ENCODE measurements at places on chromosomes 4 and X.

DNA sequence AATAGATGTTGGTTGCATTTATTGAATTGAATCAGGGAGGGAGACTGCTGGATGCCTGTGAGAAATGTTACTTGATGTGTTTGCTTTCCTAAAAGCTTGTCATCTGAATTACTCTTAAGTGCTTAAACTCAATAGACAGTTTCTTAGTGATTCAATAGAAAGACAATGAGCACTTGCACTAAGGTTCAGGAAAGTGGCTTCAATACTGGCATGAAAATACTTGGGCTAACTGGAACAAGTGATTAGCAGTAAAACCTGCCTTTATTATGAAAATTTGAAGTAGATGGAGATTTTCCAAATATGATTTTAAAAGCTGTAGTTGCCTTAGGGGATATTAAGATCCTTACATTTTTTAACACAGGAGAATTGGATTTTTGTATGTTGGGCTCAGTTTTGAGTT lies 123.3 kb downstream of the RNF150 start:
- no peak for DNase-seq

GRCh38 chrX:30643313-30643821 lies 9.9 kb upstream of the GK start:
- no peak for DNase-seq

DNA sequence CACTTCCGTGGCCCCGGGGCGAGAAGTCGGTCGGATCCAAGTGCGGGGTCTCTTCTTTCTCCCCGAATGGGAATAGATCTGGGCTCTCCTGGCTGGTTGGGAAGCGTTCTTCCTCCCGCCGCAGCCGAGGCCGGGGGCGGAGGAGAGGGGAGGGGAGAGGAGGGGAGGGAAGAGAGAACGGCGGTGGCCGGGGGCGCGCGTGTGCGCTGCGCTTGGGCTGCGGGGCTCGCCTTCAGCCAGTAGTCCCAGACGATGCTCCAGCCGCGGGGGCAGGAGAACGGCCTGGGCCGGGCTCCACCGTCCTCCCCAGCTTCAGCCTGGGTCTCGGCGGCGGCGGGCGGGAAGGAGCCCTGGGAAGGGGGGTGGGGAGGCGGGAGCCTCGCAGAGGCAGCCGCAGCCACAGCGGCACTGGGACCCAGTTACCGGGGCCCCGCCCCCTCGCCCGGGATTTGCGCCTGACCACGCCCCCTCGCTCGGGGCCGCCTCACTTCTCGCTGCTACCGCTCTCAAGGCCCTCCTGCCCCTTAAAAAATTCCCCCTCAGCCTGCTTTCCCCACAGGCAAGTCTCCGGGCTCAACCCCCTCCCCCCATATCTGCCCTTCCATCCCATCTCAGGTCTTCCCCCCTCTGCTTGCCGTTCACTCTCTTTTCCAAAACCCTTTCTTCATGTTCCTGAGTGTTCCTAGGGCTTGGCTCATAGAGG lies at the start of gene FGD1:
Gene FGD1 (minus strand): TSS at position 421 of the 703 bp plus-strand sequence. CDS start 802 bp downstream, outside the sequence.
- DNase-seq = no peak

DNA sequence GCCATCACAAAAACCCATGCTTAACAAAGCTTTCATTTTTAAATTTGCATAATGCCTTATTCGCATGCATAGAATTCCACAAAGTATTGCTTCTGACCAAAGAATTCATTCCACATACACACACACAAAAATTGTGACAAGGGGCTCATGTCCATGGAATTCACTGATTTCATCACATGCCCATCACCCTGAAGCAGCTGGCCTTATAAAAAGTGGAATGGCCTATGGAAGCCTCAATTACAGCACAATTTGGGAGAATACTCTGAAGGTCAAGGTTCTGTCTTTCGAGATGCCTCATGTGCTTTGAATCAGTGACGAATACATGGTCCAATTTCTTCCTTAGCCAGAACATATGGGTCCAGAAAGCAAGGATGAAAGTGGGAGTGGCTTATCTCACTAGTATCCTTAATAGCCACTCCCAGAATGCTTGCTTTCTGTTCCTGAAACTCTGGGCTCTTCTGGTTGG lies 165.7 kb downstream of the KDR start:
- DNase-seq = no peak

- no peak for DNase-seq
Observed at GRCh38 chr4:71692198-71692597, 91.7 kb downstream of the GC start.

DNA sequence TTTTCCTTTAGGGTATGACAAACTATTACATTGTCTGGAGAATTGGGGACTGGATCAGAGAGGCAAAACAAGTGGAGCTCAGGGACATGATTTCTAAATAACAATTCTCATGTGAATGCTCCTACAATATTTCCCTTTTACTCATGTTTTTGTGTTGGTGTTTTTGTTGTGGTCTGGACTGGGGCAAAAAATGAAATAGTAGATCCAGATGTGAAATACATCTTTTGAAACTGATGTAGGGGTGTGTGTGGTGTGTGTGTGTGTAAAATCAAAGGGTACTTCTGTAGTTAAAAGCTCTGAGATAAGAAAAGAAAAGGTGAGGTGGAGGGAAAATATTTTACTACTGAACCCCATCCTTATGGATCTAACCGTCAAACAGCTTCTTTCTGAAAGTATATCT lies 188.4 kb upstream of the RPL34 start:
- no peak for DNase-seq

GRCh38 chr4:5204781-5205180 lies 153.5 kb downstream of the STK32B start:
- no peak for DNase-seq

GRCh38 chrX:38820751-38821150 lies 19.5 kb downstream of the MID1IP1 start:
- no peak for DNase-seq

- DNase-seq = no peak
Observed at GRCh38 chr4:189124149-189124758, 816.4 kb upstream of the FRG1 start.

- DNase-seq = no peak
Observed at GRCh38 chrX:28876408-28876807, 289.2 kb downstream of the IL1RAPL1 start.

GRCh38 chrX:73812256-73812655 lies 249.3 kb downstream of the CHIC1 start:
- no peak for DNase-seq

- DNase-seq = no peak
Observed at GRCh38 chr4:102298716-102299115, 46.6 kb downstream of the SLC39A8 start.

GRCh38 chr4:54067166-54067565 lies 2.8 kb upstream of the CHIC2 start:
- no peak for DNase-seq

DNA sequence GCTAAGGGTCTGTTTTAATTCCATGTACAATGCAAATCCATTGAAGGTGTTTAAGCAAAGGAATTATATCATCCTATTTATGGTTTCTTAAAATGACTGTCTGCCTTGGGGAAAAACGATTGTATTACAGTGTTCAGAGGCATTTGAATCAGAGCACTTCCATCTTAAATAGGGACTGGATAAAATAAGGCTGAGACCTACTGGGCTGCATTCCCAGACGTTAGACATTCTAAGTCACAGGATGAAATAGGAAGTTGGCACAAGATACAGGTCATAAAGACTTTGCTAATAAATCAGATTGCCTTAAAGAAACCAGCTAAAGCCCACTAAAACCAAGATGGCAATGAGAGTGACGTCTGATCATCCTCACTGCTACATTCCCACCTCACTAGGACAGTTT lies 1167.2 kb upstream of the PABPC4L start:
- DNase-seq = no peak

- DNase-seq = no peak
Observed at GRCh38 chr4:95831166-95831565, 8.7 kb upstream of the PDHA2 start.

DNA sequence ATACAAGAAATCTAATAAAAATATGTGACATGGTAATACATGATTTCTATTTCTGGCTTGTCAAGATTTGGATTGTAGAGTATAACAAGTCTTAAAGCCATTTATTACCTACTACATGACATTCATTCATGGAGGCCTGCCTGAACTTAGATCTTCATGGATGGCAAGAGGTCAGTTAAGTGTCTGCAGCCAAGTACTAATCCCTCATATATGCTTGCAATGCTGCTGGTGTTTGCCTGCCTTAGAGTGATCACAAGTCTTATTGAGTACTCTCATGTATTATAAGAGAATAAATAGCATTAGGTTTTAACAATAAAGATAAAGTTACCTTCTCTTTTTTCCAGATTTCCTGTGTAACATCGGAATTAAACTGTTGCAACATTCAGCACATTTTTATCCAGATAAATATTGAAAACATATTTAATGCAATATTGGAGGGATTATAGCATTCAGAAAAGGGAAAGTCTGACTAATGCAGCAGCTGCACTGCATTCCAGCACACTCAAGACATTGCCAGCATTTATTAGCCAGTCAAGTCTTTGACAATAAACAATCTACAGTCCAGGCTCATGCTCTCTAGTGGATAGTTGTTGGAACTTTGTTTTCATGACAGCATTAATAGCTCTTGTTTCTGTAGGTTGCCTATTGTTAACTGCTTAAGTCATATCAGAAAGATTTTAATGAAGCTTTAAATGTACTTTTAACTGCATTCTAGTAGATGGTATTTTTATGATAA lies 737.1 kb downstream of the FAT4 start:
- DNase-seq = no peak

GRCh38 chr4:48503233-48504025 lies 13.4 kb downstream of the ZAR1 start:
- no peak for DNase-seq

DNA sequence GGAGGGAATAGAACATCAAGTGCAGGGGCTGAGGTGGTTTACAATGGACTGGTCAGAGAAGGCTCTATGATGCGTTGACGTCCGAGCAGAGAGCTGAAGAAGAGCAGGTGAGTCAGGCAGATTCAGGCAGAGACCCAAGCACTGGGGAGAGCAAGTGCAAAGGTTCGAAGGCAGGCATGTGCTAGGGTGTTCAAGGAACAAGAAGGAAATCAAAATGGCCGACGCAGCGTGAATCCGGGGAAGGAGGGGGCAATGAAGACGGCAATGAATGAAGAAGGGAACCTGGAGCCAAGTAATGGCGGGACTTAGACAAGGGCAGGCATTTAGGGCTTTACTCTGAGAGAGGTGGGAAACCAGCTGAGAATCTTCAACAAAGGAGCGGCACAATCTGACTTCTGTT lies 56.8 kb upstream of the DCTD start:
- no peak for DNase-seq

DNA sequence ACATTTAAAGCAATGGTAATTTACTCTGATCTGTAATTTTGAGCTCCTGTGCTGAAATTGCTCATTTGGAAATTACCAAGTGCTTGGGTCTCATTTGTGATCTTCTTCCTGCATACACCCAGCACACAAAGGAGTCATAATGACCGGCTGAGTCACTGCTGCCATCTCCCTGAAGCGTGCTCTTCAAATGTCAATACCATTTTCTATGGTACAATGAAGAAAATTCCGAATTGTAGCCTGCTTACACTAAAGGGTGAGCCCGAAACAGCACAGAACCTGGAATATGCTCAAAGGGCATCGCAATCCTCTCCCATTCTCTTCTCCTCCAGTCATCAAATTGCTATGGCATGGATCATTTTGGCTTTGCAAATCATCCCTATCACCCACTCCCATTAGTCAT lies 140.5 kb downstream of the GRIA3 start:
- DNase-seq = no peak

DNA sequence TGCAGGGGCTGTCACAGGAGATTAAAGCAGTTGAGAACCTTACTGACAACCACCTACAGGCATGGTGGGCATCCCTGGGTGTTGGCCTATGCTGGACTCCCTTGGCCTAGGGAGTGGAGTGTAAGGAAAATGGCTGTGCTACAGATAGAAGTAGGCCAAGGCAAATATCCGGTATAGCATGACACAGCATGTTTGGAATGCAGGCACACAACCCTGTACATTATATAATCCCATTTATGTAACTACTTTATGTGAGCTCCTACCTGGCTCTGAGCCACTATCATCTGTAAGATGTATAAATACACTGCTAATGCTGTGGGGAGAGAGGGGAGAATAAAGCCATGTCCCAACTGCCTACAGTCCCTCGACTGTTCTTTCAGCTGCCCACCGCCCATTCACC lies 38.7 kb upstream of the KCTD8 start:
- DNase-seq = no peak

DNA sequence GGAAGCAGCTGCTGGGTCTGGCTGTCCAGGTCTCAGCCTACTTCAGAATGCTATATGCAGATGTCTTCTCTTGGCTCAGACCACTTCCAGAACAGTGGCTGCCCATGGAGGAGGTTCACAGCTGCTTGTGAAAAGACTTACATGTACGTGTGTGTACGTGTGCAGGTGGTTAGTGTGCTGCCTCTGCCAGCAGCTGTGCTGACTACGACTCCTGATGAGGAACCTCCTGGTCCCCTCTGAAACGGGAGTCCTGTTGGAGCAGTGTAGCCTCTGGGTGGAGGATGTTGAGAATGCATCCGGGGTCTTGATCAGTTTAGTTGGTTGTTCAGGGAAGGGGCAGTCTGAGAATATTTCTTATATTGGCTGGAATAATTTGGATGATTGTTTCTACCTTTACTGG lies 155.9 kb upstream of the WDR1 start:
- DNase-seq = no peak

DNA sequence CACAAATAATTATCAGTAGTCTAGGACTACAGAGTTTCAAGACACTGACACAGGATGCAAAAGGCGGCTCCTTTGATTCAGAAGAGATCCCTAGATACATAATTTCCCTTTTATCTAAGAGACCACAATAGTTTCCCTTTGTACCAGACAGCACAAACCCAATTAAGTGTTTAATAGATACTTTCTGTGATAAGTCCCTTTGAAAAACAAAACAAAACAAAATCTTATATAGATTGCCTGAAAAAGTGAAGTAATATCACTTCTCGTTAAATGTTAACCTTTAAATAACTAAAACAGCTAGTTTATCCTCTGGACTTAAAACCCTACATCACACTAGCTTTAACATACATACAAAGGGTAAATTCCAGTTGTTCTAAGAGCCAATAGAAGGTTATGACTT lies 49.9 kb downstream of the APBB2 start:
- no peak for DNase-seq

GRCh38 chrX:68072041-68072440 lies 361.3 kb downstream of the OPHN1 start:
- DNase-seq = no peak

DNA sequence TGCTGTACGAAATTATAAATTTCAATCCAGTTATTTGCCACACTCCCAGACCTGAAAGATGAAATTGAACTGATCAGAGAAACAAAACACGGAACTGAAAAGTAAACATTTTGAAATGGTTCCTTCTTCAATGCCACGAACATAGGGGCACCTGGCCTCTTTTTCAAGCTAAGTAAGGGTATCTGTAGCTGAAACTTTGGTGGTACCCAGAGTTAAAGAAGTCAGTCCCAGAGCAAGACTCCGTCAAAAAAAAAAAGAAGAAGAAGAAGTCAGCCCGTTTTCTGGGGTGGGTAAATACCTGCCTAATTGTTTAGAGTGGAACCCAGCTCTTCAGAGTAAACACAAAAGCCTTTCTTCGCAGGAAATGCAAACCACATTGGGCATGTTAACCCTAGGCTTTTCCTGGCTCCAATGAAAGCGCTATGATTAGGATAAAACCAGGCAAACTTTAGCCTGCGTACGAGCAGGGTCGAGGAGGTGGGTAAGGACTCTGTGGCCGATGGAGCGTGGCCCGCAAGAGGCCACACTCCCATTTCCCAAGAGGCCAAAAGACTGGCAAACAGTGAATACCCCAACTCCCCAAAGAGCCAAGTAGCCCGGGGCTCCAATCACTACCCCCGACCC lies 1.3 kb downstream of the ANTXR2 start:
- DNase-seq = no peak

Data from central memory CD4-positive, alpha-beta T cell (primary cell).